ENCODE measurements at places on chromosomes 16 and 17.

- no peak for DNase-seq
These were observed 43.4 kb upstream of the ZC3H18 start for GRCh38 chr16:88526906-88527185.

DNA sequence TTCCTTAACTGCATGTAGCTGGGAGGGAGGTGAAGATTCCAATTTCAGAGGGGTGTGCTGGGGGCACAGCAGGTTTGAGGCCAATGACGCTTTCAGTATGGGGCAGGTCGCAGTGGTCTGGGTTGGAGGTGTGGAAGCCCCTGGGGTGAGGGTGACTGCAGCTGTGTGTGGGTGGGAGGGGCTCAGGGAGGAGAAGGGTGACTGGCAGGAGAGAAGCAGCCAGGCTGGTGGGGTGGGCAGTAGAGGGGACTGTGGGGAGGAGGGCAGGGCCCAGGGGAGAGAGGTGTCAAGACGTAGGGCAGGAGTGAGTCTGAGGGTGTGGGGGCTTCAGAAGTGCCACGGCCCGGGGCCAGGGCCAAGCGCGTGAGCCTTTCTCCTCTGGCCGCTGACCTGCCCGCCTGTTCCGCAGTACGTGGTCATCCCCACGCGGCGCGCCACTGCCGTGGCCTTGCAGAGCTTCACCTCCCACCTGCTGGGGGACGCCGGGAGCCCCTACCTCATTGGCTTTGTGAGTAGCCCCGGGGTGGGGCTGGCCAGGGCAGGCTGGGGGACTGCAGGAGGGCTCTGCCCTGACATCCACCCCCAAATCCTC lies 19.4 kb downstream of the MYBBP1A start:
- DNase-seq = no peak

GRCh38 chr16:58882292-58882691 lies 148.2 kb upstream of the GOT2 start:
- no peak for DNase-seq

GRCh38 chr17:36533935-36534839 lies 481 bp downstream of the MYO19 start:
- no peak for DNase-seq

GRCh38 chr16:31074814-31075183 lies 577 bp downstream of the ZNF646 start:
- no peak for DNase-seq

DNA sequence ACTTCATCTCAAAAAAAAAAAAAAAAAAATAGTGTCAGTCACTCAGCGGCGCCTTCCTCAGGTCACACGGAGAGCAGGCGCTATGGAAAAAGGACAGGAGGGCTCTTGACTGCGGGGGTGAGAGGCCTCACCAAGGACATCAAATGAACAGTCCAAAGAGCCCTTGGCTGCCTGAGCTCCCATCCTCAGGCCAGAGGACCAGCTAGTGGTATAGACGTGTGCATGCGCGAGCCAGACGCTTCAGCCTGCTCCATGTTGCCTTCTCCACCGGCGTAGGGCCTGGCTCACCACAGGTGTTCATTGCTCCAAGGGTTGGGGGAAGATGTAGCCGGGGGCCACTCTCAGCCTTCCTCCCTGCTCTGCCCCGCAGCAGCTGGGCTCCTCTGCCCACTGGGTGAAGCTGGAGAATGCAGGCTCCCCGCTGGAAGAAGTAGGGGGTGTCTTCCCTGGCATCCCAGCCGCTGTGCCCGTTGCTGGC lies 65.8 kb upstream of the PLCG2 start:
- no peak for DNase-seq

- DNase-seq = no peak
These were observed 1.7 kb downstream of the NRN1L start for GRCh38 chr16:67886387-67886786.

DNA sequence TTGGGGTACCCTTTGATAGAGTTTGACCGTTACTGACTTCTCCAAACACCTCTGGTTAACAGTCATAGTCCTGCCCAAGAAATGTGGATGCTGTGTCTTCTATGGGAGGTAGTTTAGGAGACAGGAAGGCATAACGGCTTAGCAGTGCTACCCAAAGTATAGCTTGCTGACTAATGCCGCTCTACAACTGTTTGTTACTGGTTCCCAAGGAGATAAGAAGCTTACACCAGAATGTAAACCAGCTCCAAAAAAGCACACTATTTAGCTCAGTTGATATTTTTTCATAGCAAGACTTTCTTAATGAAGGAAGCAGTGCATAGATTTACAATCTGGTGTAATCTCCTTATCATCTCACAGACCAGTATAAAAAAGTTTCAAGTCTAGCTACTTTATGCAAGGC lies 95.7 kb downstream of the HS3ST3B1 start:
- DNase-seq = no peak

GRCh38 chr16:22065252-22065651 lies 27.1 kb upstream of the VWA3A start:
- no peak for DNase-seq

DNA sequence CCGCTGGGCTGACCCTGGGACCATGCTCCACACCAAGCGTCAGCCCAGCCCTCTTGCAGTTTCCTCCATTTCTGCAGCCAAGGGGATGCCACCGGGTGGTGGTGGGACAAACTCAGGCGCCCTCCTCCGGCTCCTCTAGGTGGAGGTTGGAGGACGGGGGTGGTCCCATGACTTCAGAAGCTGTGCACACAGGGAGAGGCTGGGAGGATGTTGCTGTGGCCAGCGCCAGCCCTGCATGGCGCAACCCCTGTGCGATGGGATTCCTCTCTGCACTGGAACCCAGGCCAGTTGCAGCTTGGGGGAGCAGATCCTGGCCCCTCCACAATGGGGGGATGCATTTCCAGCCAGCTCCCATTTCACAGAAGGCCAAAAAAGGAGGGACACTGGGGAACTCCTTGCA lies 246.5 kb downstream of the C16orf95 start:
- DNase-seq = no peak

DNA sequence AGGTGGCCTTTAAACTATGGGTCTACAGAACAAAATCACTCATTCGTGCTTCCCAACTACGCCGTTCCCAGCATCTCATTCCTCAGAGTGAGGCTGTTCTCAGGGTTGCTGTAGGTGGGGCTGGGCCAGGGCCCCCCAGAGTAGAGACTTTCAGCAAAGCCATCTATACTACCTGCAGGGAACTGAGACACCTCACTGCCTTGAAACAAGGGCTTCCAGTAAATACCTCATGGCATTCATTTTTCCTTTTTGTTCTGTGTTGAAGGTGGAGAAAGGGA lies 4.2 kb upstream of the SDK2 start:
- no peak for DNase-seq

- no peak for DNase-seq
These were observed 395.3 kb downstream of the HS3ST4 start for GRCh38 chr16:26087091-26087490.

DNA sequence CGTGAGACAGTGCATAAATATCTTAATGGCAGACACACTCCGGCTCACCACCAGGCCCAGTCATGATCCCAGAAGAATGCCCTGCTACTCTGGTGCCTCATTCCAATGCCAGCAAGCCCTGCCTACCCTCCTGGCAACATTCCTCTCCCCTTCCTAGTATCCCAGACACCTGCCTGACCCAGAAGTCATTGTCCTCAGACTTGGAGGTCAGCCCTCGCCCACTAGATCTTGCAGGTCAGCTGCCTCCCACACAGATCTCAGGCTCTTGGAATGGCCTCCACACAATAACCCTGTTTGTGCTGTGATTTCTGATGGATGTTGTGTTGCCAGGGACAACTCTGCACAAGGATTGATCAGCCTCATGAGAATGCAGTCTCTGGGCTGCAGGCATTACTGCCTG lies 1.8 kb upstream of the TEX2 start:
- no peak for DNase-seq

- DNase-seq = no peak
These were observed 87.8 kb downstream of the PLXDC1 start for GRCh38 chr17:39063681-39064069.
